ENCODE measurements at places on chromosomes 2 and 18. TPM values are rescaled to one million over a fixed set of nuclear protein-coding genes. Genes with fewer than 3 reads are reported as not detected.

DNA sequence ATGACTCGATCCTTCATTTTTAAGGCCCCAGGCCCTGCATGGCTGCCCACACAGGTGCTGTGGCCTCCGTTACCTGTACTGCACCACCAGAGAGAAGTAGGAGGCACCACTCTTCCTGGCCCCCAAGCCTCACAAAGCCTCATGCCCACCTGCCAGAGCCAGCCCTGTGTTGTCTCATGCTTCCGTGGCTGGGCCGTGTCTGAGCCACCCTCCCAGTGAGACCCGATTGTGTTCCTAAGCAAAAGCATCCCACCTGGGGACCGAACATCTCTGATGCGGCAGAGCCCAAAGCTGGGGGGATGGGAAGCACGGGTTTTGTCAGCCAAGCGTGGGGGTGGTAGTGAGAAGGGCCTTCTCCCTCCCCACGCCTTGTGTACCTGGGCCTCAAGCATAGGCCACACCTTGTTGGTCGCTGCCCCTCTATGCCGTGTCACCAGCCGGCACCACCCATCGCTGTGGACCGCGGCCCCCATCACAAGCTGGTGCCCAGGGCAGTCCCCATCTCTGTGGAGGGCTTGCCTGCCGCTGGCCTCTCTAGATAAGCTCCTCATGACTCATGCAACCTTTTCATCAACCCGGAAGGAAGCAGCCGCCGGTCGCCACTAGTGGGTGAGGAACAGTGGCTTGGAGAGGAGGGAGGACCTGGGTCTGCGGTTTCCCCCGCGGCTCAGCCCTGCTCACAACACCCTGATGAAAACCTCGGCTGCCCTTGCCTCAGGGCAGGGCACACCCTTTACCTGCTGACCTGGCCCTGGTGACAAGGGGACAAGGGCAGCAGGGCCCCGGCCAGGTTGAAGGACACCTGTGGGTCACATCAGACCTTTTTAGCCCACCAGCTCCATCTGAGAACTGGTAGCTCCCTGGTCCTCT, 2.7 kb upstream of the RNPEPL1 start:
- DNase-seq = no peak

DNA sequence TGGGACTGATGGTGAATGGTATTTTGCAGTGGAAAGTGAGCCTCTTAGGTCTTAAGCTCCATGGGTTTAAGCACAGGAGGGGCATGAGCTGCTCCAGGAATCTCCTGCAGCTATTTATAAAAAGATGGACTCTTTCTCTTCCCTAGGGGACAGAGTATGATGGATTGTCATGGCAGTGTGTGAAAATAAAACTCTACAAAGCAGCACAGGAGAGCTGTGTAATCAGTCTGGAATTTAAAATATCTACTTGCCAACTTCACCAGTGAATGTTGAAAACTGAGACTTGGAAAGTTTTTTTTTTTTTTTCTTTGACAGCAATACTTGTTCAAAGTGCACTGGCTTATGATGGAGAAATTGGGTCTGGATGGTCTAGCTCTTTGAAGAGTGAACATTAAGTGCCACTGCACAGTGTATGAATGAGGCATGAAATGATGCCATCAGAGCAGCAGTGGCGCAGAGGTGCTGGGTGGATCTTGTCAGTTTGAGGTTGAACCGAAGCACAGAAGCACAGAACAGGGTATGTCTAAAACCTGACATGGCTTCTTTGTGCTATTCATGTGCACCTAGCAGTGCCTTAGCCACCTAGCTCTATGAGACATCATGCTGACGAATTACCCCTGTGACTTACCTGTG, 245.4 kb downstream of the PTPRM start:
- DNase-seq = no peak

DNA sequence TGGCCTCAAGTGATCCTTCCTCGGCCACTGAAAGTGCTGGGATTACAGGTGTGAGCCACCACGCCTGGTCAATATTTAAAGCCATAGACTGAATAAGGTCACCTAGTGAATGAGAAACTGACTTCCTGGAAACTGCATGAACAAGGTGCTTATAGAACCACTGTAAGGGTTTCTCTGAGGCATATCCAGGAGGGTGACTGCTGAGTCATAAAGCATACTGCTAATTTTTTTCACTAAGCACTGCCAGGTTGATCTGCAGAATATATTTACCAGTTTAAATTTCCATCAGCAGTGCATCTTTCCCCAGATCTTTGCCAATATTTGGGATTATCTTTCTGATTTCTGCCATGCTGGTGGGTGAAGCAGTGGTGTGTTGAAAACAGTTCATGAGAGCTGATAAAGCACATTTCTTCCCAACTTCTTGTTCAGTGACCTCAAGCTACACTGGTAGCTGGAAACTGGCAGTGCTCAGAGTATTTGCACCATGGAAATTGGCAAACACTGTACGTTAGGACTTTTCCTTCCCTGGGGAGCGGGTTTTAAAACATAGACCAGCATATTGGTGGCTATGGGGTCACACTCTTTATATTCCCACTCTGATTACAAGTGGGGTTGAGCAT, 4.2 kb upstream of the CLIP4 start:
- no peak for DNase-seq

DNA sequence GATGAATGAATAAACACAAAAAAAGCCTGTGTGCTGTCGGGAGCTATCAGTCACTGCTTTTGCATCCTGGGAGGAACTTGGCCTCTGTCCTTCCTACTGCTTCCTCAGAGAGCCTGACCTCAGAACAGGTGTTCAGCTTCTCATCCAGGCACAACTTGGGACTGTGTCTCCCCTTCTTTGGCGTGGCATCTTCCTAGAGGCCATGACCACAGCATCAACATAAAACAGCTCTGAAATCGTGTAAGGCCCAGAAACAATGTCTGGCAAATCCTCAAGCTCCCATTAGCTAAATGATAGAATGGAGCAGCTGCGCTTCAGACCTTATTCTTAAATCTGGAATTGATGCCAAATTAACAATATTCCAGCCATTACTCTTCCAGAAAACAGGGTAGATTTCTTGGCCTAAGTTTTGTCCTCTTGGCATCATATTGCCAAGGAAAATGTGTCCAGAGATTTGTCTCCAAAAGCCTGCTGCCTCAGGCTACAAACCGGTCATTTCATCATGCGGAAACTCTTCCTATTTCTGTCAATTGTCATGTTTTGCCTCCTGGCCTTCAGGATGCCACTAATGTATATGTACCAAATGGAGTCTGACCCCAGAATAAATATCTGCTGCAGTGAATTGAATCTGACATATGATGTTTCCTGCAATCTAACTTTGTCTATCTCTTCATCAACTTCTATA, 53.2 kb upstream of the RAB27B start:
- DNase-seq = no peak

DNA sequence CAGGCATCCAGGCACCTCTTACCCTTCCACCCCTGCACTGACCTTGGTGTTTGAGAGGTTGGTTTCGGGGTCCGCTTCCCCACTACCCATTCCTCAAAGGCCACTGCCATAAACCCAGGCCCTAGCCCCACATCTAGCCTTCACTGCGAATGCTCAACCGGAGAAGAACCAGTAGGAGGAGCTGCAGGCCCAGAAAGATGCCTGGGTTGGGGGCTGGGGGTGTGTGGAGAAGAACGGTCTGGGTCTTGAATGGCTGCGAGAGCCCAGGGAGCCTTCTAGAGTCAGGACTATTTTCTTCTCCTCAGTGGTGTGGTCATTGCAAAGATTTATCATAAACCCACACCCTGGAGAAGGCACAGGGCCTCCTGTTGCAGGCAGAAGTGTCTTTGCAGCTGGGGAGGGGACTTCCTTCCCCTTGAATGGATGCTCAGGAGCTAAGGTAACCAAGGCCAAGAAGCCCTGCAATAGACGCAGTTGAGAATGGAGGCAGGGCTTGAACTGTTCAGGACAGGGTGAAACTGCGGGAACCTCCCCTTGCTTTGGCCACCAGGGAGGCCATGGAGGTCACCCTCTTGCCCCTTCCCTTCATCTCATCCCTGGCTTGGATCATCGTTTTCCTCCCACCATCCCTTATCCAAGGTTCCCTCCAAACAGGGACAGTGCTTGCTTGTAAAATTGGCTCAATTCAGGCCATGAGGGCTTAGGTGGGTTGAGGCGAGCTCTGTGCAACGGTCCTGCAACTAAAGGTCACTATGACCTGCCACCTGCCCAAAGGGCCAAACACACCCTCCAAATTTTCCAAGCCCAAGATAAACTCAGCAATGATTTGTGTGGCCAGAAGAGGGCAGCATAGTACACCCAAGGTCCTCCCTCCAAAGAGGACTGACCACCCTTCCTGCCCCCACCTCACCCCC, 20.9 kb downstream of the THNSL2 start:
- DNase-seq = no peak

DNA sequence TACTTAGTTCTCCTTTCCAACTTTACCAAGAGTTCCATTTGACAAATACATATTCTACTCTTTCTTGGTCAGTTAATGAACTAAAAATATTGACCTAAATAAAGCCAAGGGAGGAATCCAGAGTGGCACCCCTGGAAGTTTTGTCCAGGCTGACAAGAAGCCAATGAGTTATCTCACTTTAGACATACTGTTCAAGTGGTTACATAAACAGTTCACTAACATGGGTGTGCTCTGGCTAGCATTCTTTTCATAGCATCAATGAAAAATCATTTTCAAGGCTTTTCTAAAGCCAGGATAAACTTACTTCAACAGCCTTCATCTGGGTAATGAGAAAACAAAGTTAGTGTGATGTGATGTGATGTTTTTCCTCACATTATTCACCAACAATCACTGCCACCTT, 649.4 kb downstream of the TDRD15 start:
- no peak for DNase-seq

GRCh38 chr18:63317982-63318888, 1.3 kb downstream of the BCL2 start:
- DNase-seq = no peak

GRCh38 chr18:48777026-48777743, 173.6 kb downstream of the SMAD7 start:
- no peak for DNase-seq

- no peak for DNase-seq
Observed at GRCh38 chr2:224163566-224164307, 124.7 kb upstream of the SERPINE2 start.

The UGT1A10 gene
- total RNA-seq = not detected

Data from esophagus muscularis mucosa (tissue), 4 donors.